ENCODE measurements at places on chromosomes 1 and 21. TPM values are rescaled to one million over a fixed set of nuclear protein-coding genes. Genes with fewer than 3 reads are reported as not detected.

Gene PRDM16
- total RNA-seq = 1.1 TPM

Gene IL12RB2
- total RNA-seq = not detected

Gene SPRR5
- not detected for total RNA-seq

Gene CD5L
- not detected for total RNA-seq

Gene CD84
- not detected for total RNA-seq

Gene PRAMEF27
- not detected for total RNA-seq

Gene MX1
- 10.7 TPM for total RNA-seq

Gene TMEM167B
- 21.1 TPM for total RNA-seq

Gene RPL11
- 1,142 TPM for total RNA-seq

Gene PLCH2
- under 0.01 TPM for total RNA-seq

Gene CD160
- 0.28 TPM for total RNA-seq

Data from regular cardiac myocyte (primary cell).